ENCODE measurements at places on chromosomes 6 and 20.

DNA sequence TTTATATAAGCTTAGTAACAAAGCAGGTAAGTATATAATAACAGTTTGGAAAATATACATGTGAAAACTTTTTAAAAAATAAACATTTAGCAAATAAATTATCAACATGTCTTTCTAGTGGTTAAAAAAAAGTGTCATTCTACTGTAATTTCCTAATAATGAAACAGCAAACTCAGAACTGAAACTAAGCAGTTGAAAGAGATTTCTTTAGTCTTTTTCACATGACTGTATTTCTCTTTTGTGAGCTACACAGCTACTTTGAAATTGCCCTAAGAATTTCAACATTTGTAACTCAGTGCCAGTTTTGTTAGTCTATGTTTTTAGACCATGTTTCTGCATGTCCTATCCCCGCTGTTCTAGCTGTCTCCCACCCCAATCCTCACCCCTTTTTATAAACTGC, 28.4 kb upstream of the SDHAF4 start:
- no peak for DNase-seq

DNA sequence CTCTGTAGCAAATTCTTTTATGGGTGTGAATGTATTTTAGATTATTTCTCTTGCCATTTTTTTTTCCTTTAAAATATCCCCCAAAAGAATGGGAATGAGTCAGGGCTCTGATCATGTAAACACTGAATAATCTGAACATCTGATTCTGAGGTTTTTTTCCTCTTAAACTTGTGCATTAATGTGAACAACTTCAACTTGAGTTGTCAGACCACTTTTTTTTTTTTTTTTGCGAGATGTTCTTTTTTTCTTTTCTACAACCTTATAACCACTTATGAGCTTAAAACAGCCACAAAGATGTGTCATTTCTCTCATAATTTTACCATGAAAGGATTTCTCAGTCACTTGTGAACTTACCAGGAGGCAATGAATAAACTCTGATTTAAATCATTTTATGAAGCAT, 85.3 kb downstream of the TBC1D7 start:
- no peak for DNase-seq

DNA sequence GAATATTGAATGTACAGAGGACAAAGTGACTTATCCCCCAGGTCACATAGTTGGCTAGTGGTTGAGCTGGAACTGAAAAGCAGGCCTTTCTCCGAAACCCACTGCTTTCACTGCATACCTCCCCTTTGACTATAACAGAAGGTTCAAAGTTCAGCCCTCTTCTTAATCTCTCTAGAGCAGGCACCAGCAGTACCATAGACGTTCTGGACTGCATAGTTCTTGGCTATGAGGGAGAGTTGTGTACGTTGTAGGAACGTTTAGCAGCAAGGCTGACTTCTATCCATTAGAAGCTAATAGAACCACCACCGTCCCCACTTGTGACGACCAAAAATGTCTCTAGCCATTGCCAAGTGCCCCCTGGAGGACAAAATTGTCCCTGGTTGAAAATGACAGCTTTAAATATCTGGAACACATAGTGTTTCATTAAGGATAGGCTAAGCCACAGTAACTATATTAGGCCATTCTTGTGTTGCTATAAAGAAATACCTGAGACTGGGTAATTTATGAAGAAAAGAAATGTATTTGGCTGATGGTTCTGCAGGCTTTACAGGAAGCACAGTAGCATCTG, 123.8 kb upstream of the MTHFD1L start:
- no peak for DNase-seq

- DNase-seq: no peak
These were observed 33.7 kb downstream of the SRSF3 start for GRCh38 chr6:36627801-36628246.

GRCh38 chr6:79586548-79586947, 44.6 kb upstream of the SH3BGRL2 start:
- DNase-seq: no peak

GRCh38 chr6:75171567-75171966, 34.3 kb downstream of the COL12A1 start:
- DNase-seq: no peak

Measured in activated CD4-positive, alpha-beta T cell treated with anti-CD3 and anti-CD28 coated beads for 24 hours (primary cell).